ENCODE measurements at places on chromosomes 6 and 20.

DNA sequence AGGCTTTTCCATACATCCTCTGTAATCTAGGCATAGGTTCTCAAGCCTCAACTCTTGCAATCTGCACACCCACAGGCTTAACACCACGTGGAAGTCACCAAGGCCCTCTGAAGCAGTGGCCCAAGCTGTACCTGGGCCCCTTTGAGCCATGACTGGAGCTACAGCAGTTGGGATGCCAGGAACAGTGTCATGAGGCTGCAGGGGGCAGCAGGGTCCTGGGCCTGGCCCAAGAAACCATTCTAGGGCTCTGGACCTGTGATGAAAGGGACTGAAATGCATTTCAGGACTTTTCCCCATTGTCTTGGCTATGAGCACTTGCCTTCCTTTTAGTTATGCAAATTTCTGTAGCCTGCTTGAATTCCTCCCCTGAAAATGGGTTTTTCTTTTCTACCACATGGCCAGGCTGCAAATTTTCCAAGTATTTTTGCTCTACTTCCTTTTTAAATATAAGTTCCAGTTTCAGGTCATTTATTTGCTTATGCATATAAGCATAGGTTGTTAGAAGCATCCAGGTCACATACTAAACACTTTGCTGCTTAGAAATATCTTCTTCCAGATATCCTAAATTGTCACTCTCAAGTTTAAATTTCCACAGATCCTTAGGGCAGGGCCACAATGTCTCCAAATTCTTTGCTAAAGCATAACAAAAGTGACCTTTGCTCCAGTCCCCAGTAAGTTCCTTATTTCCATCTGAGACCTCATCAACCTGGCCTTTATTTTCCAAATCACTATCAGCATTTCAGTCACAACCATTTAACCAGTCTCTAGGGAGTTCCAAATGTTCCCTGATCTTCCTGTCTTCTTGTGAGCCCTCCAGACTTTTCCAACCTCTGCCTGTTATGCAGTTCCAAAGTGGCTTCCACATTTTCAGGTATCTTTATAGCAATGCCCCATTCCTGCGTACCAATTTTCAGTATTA is 48.6 kb upstream of the CD2AP start:
- no peak for DNase-seq

- DNase-seq = no peak
These were observed 61.3 kb downstream of the BMP6 start for GRCh38 chr6:7787137-7787608.

DNA sequence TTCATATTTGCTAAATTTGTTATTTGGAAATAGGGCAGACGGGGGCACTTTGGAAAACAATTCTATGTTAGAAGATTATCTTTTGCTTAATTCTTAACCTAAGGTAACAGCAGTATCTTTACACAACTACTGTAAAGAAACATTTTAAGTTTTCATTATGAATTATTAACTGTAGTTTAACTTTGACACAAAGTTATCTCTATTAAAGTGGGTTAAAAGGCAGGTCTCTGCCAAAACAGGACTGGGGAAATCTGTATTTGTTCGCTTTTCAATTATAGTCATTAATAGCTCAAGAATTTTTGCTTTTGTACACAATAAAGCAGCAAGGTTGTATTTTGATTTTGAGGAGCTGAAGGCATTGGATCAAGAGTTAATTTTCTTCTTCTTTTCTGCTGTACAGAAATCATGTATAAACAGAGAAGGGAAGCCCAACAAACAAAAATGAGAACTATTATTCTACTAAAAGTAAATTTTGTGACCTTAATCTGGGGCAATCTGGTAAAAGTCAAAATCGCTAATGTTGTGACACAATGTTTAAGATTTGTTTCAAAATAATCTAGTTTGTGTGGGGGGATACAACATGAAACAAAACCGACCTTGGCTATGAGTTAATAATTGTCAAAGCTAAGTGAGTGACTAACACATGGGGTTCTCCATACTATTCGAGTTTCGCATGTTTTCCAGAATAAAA is 2.9 kb downstream of the STAU1 start:
- no peak for DNase-seq

DNA sequence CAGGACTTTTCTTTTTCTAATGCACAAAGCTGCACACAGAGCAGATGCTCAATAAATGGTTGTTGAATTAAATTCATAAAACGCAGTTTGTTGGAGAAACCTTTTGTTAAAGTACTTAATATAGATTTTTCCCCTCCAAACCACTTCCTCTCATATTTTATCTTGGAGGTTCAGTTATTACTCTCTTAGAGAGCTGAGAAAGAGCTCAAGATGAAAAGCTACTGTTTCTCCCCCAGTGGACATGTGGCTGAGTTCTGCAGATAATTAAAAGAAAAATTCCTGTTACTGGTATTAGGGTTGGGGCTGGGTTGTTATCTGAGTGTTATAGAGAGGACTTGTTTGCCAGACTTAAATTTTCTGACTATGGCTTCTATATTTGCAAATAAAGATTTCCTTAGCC is 294.0 kb downstream of the TBC1D7 start:
- no peak for DNase-seq

GRCh38 chr6:166023273-166023989 is 144.2 kb downstream of the TBXT start:
- no peak for DNase-seq

Data from activated T-cell treated with anti-CD3 and anti-CD28 coated beads, Interleukin-2, amount 50 U/mL, for 24 hours (primary cell).